ENCODE measurements at places on chromosomes 3 and 15.

DNA sequence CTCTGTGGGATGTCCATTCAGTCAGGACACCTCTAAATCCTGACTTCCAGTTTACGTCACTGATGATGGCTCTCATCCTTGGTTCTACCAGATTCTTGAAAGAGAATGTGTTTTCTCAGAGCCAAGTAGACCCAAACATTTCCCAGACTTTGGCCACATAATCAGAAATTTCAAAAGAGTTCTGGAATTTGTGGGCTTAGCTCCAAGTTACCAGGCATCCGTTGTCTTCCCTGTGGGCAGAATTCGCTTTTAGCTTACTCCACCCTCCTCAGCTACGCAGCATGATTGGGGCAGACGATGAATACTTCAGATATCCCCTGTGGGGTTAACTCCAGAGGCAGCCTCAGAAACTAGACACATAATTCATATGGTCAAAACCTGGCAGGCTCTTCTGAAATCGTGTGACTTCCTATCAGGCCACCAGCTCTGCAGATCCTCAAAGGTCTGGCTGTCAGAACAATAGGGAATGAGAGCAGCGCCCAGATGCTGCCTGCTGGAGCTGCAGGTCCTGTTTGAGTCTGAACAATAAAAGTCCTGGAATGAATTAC, 30.6 kb downstream of the CRTC3 start:
- peak; percentile 28 for DNase-seq

DNA sequence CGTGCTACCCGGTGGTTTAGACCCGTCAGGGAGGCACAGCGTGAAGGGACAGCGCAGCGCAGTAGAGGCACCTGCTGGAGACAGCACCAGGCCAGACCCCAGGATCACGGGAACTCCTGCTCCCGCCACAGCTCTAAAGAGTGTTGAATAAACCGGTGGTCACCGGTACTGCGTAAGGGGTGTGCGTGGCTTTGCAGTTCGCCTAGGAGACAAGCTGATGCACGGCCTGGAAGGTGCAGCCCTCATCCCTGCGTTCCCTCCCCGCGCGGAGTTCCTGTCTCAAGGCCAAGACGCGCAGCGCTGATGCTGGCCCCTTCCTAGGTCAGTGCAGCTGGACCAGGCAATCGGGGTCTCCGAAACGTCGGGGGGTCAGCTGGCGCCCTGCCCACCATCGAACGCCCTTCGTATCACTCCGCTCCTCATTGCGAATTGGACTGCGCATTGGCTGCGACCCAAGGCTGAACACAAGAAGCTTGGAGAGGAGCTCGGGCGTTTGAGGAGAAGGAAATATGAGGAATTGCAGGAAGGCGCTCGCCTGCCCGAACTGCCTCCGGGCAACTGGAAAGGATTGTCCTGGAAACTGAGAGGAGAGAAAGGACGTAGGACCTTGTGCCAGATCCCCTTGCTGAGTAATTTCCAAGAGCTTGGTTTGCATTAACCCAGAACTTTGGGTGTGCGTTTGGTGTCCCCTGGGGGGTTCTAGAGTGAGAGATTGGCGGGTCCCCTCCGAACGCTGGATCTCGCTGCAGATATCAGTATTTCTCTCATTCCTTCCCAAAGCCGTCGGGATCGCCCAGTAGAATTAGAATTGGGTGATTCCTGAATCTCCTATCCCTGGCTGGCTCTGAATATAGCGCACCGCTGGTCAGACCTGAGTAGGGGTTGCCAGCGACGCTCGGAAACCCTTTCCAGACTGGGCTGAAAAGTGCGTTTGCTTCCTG, 2.3 kb upstream of the SOX14 start:
- DNase-seq: no peak

DNA sequence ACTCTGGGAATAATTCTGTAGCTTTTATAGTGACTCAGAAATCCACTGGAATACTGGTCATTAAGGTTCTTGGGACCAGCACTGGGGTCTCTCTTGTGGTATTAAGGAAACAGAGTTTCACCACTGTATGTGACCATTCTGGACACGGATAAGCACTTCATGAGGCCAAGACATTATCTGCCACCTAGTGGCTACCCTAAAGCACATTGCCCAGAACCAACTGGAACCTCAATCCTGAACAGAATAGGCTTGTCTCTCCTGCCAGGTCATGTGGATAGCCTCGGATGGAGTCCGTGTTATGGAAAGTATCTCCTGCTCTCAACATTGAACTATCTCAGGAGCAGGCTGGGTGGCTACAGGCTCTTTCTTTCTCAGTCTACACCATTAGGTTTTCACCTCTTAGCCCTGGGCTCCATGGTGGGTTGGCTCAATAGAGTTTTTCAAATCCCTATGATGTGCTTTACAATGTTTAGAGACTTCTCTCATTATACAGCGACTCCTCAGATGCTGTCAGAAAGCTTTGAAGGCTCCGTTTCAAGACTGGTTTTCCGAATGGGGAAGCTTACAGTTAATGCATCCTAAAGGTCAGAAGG, 167.6 kb upstream of the ST8SIA2 start:
- DNase-seq: peak; percentile 17

- no peak for DNase-seq
Measured at GRCh38 chr3:194284351-194284750, 66.8 kb downstream of the CPN2 start.

DNA sequence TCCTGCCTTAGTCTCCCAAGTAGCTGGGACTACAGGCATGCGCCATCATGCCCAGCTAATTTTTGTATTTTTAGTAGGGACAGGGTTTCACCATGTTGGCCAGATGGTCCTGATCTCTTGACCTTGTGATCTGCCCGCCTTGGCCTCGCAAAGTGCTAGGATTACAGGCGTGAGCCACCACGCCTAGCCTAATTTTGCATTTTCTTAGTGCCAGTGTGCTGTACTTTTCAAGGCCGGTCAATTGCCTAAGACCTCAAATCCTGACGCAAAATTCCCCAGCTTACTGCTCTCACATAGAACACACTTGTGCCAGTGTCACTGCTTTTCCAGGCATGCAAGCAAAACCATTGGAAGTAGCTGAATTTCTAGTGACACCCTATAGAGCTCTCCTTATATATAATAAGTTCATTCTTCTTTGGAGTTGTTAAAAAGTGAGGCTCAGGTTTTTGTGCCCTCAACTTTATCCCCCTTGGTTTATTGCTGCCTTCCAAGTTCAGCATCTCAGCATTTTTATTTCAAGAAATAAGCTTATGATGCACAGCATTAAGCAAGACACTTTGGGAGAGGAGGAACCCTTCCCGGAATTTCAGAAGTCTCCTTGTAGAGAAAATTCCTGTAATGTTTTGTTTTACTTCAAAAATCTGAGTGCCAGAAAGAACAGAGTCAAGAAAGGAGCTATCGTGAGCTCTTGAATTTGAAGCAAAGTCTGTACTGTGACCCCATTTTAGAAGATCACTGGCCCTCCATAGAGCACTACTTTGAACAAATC, 93.2 kb downstream of the FILIP1L start:
- DNase-seq: no peak

DNA sequence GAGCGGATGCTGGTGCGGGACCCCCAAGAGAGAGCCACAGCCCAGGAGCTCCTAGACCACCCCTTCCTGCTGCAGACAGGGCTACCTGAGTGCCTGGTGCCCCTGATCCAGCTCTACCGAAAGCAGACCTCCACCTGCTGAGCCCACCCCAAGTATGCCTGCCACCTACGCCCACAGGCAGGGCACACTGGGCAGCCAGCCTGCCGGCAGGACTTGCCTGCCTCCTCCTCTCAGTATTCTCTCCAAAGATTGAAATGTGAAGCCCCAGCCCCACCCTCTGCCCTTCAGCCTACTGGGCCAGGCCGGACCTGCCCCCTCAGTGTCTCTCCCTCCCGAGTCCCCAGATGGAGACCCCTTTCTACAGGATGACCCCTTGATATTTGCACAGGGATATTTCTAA, 6.9 kb downstream of the ANKRD63 start:
- DNase-seq: no peak

GRCh38 chr15:25055356-25056068, 100.7 kb downstream of the SNRPN start:
- no peak for DNase-seq

- DNase-seq: no peak
Measured at GRCh38 chr15:40134885-40135284, 26.0 kb upstream of the BUB1B start.

- DNase-seq: no peak
Measured at GRCh38 chr3:162337630-162338029, 841.0 kb downstream of the OTOL1 start.

- DNase-seq: no peak
Measured at GRCh38 chr3:18512007-18512406, 86.9 kb upstream of the SATB1 start.

- no peak for DNase-seq
Measured at GRCh38 chr3:39295184-39295775, 15.4 kb upstream of the CX3CR1 start.

- DNase-seq: no peak
Measured at GRCh38 chr3:121970047-121970446, 52.0 kb downstream of the ILDR1 start.

DNA sequence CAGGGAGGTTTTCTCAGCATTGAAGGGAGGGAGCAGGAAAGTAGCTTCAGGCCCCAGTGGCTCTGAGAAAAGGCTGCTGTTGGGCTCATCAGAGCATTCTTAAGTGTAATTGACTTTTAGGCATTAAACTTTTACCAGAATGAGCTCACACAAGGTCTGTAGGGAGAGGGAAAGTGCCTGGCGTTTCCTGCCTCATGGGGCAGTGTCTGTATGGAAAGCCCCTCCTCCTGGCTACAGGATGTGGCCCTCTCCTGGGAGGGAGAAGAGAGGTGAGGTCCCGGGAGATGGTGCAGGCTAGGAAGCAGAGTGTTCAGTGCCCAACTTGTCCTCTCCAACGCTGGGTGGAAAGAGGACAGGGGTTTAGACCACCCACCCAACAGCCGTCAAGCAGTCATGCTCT, 21.3 kb upstream of the SCN10A start:
- no peak for DNase-seq

DNA sequence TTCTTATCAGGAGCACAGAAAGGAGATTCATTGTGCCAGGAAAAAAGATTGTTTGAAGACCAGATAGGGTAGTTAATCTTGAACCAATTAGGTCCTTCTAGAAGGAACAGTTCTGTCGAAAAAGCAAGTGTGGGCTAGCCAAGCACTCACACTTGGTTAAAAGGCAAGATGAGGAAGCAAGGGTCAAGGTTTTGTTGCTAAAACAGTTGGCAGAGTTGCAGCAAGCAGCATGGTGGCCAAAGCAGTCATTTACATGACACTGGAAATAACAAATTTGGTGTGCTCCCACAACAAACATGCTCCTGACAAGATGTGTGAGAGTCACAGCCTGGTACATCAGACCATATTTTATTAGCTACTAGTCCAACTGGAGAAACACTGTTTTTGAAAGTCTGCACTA, 228.0 kb upstream of the CFAP20DC start:
- DNase-seq: no peak

DNA sequence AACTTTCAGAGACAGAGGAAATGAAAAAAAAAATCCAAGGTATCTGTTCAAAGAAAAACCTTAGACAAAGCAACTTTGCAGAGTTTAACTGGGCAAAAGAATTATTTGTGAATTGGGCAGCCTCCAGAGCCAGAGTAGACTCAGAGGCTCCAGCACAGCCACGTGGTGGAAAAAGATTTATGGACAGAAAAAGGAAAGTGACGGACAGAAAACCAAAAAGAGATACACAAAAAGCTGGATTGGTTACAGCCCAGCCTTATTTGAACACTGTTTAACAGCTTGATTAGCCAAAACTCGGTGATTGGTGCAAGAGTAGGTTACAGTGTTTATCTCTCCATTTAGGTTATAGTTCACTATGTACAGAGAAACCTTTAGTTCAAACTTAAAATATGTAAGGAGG, 23.7 kb upstream of the GPD1L start:
- DNase-seq: no peak

- no peak for DNase-seq
Measured at GRCh38 chr3:155404486-155404885, 111.0 kb upstream of the STRIT1 start.

- no peak for DNase-seq
Measured at GRCh38 chr3:139473155-139473771, 3.1 kb downstream of the RBP2 start.

DNA sequence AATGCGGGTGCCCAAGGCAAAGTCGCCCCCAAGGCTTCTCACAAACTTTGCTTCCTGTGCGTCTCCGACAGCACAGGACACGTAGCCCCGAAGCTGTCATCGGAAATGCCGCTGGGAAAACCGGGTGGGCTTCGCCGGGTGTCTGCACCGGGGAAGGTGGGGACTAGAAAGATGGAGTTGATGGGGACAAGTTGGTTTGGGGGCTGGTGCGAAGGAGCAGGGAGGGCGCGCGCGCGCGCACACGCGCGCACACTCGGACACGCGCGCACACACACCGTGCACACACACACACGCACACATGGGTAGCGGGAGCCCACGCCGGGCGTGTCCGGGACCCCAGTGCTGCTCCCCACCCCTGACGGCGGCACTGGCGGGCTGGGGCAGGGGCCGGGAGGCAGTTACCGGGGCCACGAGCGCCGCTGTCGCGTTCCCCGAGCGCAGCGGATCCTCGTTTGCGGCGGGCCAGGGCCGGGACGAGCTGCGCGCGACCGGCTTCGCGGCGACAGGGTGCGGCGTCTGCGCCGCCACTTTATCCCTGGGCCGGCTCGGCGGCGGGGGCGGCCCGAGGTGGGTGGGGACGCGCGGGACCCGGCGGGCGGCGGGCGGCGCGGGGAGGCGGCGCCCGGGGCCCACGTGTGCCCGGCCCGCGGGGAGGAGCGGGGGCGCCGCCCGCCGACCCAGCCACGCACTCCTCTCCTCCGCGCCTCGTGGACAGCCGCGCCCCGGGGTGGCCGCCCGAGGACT, 539 bp upstream of the MGLL start:
- no peak for DNase-seq

GRCh38 chr3:33134026-33134625, 20.3 kb downstream of the CRTAP start:
- no peak for DNase-seq

DNA sequence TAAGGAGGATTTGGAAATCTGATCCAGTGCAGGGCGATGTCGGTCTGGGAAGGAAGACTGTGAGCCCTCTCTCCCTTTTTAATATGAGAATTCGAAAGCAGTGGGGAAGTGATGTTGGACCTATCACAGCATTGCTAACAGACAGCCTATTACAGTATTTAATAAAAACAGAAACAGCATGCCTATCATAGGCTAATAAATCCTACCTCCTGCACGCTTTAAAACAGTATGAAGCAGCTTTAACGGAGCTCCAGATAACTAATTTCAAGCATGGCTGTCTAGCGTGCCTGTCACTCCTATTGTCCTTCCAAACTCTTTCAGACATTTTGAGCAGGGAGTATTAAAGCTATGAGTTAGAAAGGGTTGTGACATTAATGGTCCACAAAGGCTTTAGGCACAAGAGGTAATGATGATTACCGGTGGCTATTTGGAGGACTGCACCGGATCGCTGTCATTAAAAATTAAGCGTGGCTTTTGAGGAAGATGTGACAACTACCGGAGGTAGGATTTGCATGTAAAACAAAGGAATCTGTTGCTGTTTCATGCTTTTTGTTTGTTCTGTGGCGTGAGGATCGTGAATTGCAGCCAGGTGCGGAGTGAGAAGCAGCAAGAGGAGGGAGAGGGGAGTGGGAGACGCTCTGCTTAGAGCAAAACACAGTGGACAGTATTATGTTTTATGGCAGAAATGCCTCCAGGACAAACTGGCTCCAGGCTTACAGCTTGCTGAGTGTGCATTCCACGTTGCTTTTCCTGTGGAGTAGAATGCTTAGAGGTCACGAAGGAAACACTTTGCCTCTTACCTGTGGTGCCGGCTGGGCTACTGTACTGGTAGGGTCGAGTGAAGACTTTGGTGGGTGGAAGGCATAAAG, at the start of gene KCNMB2:
Gene KCNMB2 (plus strand): TSS at position 226 of the 869 bp plus-strand sequence.
- DNase-seq: no peak

All from urothelium cell line (cell line).